NCI-H187 treated with DMSO at 0.1 percent for 48 hours (cell line): ENCODE measurements at places on chromosomes 16 and 17.

GRCh38 chr17:38674014-38674748 lies 576 bp downstream of the EPOP start:
- no peak for DNase-seq

- DNase-seq: no peak
These were observed 3.8 kb downstream of the ERCC4 start for GRCh38 chr16:13923703-13924298.

DNA sequence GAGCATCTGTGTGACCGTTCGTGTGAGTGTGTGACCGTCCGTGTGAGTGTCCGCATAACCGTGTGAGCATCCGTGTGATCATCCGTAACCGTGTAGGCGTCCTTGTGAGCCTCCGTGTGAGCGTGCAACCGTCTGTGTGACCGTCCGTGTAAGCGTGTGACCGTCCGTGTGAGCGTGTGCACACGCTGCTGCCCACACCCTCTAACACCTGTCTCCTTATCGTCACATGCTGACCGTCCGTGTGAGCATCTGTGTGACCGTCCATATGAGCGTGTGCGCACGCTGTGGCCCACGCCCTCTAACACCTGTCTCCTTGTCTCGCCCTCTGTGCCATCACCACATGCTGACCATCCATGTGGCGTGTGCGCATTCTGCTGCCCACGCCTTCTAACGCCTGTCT lies 31.1 kb downstream of the NME3 start:
- DNase-seq: no peak

DNA sequence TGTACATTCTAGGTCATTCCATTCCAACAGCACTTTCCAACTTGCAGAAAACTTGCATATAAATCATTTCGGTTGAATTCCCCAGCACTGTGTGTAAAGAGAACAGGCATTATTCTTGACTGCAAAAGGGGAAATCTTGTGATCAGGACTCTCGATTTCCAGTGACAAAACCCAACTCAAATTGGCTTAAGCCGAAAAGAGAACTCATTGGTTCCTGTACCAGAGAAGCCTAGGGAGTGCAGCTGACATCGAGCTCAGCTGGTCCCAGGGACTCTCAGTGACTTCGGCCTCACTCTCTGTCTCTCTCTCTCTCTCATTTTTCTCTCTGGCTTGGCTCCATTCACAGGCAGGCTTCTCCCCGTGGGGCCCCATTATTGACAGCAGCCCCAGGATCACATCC lies 30.7 kb downstream of the CD300LF start:
- DNase-seq: no peak

DNA sequence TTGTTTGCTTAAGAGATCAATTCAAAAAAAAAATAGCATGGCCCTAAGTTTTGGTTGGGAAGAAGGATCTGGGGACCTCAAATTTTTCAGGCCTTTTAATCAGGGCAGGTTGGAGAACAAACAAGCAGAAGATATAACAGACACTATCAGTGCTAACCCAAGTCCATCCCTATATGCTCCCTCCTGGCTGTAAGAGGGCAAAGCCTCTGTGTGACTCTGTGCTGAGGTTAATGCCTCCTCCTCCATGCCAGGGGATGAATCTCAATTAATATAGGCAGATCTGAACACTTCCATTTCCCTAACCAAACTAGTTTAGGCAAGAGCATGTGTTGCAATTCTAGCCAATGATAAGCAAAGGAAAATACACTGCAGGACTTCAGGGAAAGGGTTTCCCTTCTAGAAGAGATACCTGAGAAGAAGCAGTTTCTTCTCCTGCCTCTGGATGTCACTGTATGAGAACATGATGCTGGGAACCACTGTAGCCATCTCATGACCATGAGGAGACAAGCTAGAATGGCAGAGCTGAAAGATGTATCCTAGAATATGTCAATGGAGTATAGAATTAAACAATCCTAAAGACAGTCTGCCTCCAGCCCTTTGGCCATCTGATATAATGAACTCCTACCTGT lies 76.0 kb downstream of the CHD9NB start:
- no peak for DNase-seq

- DNase-seq: no peak
These were observed 15.7 kb downstream of the SLC52A1 start for GRCh38 chr17:5019475-5019956.

DNA sequence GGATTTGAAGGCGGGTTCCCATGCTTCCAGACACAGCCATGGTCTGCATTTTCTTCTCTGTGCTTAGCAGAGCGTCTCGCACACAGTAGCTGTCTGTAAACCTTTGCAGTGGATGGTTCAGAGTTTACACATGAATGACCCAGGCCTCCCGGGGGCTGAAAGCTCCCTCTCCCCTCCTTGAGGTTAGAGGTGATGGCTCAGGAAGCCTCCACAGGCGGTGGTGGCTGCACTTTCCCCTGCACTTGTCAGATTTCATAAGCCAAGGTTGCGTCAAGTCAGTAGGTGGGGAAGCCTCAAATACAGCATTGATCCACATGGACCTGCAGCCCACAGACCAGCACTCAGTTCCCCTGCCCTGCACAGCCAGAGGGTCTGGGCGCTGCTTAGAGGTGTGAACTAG lies 211.9 kb downstream of the KATNIP start:
- DNase-seq: no peak

GRCh38 chr17:51371732-51372151 lies 111.4 kb downstream of the UTP18 start:
- DNase-seq: no peak

DNA sequence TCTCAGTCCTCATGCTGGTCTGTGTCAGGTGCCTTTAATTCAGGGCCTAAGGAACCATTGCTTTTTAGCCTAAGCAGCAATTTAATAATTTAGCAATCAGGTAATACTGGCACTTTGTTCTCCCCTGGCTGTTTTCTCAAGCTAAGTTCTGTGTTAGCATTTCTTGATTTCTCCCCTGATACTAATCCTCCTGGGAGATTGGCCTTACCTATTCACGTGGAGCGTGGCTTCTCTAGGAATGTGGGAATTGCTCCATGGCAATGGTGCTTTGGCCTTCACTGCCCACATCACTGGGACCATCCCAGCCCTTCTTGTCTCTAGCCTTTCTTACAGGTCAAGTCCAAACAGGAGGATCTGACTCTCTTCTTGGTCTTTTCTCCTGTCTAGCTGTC lies 55.7 kb downstream of the ZNRF1 start:
- DNase-seq: no peak
